NB4 (cell line): ENCODE measurements at places on chromosomes 1 and 21.
A peak's percentile ranks its signal among the peaks of the same experiment; 100 is the strongest.

DNA sequence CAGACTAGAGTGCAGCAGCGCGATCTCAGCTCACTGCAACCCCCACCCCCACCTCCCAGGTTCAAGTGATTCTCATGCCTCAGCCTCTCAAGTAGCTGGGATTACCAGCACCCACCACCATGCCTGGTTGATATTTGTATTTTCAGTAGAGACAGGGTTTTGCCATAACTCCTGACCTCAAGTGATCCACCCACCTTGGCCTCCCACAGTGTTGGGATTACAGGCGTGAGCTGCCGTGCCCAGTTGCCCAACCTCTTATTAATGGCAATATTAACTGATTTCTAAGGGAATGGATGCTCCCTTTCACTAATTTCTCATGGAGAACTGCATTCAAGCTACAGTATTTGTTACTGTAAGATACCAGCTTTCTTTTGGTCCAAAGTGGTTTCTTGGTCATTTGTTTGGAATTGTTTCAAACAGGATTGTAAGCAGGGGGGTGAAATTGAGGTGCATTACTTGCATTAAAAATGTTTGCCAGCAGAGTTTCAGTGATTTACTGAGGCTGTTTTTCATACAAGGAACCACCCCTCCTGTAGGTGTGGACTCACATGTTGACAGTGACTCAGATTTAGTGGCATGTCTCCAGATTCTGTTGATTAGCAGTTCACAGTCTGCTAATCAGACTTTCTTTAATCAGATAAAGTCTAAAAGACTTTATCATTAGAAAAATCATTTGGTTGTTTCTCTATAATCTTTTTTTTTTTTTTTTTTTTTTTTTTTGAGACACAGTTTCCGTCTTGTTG, 3.9 kb upstream of the TGFBR3 start:
- DNase-seq: no peak

GRCh38 chr1:115757326-115757725, 11.2 kb downstream of the CASQ2 start:
- DNase-seq: no peak

GRCh38 chr1:200780545-200781369, 42.1 kb downstream of the CAMSAP2 start:
- DNase-seq: no peak

DNA sequence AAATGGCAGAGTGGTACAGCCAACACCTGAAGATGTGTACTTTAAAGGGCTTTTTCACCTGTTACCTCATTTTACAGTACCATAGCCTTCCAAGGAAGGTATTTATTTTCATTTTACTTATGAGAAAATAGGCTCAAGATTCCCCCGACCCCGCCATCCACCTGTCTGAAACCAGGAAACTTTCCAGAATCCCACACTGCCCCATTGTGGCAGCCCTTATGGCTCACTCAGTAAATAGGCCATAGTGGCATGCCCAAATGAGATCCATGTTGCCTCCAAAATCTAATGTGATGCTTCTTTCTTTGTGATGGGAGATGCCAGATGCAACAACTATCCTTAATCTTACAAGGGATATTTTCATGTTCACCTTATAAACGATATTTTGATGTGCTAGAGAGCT, 97.8 kb downstream of the EBNA1BP2 start:
- DNase-seq: peak; percentile 19

GRCh38 chr1:115186711-115187265, 97.5 kb upstream of the TSPAN2 start:
- DNase-seq: no peak

- peak; percentile 8 for DNase-seq
Observed at GRCh38 chr21:43721939-43722338, 3.0 kb downstream of the PDXK start.

- no peak for DNase-seq
Observed at GRCh38 chr1:155253797-155254196, 1.5 kb downstream of the ENTREP3 start.

GRCh38 chr1:91592716-91593477, 92.2 kb downstream of the CDC7 start:
- DNase-seq: no peak

DNA sequence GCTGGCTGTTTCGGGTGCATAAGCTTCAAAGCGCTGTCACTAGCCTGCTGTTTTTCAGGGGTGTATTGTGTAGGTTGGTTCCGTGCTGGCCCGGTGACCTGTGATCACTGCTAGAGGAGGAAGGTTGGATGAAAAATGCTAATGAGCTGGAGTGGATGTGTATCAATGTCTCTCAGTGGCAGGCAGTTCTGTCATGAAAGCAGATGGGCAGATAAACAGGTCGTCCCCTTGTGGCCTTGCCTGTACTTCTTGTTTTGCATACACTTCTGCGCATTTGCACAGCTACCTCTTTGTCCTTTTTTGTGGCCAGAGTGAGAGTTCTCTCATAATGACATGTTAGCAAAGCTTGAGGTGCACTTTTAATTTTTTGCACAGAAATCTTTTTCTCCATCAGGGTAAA, 2.9 kb downstream of the SELENON start:
- no peak for DNase-seq

DNA sequence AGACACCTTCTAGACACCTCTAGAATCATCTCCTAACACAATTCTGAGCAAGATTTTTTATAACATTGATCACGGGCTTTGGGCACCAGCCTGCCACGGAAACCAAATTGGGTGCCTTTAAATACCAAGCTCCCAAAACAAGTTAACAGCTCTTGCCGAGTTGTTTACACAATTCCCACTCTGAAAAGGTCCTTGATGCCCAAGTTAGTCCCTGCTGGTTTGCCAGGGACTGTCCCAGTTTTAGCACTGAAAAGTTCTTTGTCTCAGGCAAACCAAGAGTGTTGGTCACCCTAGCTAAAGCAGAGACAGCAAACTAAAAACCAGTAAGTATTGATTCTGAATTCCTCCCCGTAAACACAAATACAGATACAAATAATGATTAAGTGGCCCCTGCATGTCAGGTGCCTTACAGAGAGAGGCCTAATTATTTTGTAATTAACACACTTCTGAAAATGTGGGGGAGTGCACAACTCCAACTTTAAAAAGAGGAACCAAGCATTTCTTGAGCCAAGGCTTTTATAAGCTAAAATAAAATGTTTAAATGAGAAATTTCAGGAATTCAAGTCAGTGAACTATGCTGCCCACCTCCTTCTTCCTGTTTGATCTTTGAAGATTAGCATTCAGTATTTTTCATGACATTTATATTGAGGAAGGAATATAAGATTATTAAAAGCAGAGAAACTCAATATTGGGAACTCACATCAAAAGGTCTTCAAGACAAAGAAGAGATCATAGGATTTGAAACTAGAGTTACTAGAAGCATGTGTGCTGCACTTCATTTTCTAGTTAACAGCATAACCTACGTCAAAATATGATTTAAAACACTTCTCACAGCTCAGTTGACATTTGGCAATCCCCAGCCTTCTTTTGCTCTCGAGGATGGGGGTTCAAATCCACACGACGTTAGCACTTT, 9.0 kb upstream of the UBE2U start:
- DNase-seq: peak; percentile 53
